ENCODE measurements at places on chromosomes 2 and 18.

- H3K27ac ChIP-seq = no peak overlapping the region
- H3K27me3 ChIP-seq = peaks cover 59% of the 10 kb centered on the region
- H3K4me1 ChIP-seq = peaks cover 30% of the 10 kb centered on the region
- H3K36me3 ChIP-seq = no peaks in the 10 kb centered on the region
- no peak overlapping the region for H3K4me3 ChIP-seq
- DNase-seq = no peak
Observed at GRCh38 chr2:240646176-240646899, 21.1 kb downstream of the GPR35 start.

DNA sequence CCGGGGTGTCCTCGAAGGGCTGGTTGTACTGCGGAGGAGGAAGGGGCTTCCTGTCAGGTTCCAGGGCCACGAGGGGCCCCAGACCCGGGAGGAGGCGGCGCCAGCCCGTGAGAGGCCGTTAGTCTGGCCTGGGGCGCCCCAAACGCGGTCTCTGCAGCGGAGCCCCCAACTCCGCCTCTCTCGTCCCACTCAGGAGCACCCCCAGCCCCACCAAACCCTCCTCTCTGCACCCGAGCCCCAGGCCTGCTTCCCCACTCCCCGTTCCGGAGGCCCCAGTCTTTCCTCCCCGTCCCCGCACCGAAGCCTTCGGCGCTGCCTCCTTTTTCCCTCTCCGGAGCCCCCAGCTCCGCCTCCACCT lies 473 bp downstream of the HJURP start:
- H3K36me3 ChIP-seq = peaks cover 23% of the 10 kb centered on the region
- H3K27me3 ChIP-seq = peaks cover 3% of the 10 kb centered on the region
- peak overlapping the region; percentile 98 for H3K4me3 ChIP-seq
- DNase-seq = no peak
- peak overlapping the region; percentile 59 for H3K27ac ChIP-seq

DNA sequence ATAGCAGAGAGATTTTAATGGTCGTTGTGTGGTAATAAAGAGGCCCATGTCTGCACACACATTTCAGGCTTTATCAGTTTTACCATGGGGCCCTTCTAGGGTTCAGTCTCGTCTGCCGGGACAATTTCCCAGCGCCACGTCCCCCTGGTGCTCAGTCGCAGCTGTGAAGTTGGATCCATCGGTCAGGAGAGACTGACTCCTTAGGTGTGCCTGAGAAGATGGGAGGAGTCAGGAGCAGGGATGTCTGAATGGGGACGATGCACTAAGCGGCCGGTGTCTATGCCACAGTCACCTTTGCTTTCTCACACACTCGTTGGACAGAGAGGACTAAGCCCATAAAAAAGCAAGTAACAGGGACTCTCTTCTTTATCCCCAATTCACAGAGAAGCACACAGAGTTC lies 71.4 kb downstream of the TWIST2 start:
- no peak overlapping the region for H3K27ac ChIP-seq
- peaks cover 28% of the 10 kb centered on the region for H3K27me3 ChIP-seq
- no peak for DNase-seq
- no peaks in the 10 kb centered on the region for H3K36me3 ChIP-seq
- peaks cover 38% of the 10 kb centered on the region for H3K4me1 ChIP-seq

- H3K4me3 ChIP-seq = no peak overlapping the region
- H3K36me3 ChIP-seq = peaks cover 23% of the 10 kb centered on the region
- H3K27me3 ChIP-seq = no peaks in the 10 kb centered on the region
- H3K27ac ChIP-seq = peak overlapping the region; percentile 83
- no peak for DNase-seq
Observed at GRCh38 chr2:74026687-74027241, 42.1 kb downstream of the TET3 start.

DNA sequence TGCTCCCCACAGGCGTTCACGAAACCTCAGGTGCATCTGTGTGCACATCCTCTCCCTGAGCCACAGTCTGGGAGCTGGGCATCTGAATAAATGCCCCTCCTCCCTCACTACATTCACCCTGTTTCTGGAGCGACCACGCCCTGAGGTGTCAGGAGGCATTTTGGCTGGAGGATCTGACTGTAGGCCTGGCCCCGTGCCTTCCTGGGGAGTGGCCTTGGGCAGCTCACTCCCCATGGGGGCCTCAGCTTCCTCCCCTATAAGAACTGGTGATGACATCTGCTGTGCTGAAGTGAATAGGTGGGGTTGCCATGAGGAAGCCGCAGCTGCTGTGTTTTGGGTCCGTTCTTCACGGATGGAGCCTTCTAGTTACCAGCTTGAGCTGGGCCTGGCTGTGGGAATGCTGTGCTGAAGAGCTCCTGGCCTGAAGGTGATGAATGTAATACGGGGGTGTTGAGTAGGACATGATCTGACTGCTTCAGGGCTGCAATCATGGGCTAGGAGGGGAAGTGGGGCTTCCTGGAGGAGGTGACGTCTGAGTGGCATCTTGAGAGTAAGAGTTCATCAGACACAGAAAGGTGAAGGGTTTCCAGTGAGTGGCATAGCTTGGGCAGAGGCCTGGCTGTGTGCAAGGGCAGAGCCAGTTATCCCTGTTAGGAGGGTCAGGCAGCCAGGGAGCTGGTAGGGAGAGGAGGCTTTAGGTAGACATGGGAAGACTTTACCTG lies 58.2 kb downstream of the GLI2 start:
- H3K4me3 ChIP-seq = no peak overlapping the region
- peaks cover 53% of the 10 kb centered on the region for H3K27me3 ChIP-seq
- no peak overlapping the region for H3K27ac ChIP-seq
- DNase-seq = no peak

- no peaks in the 10 kb centered on the region for H3K36me3 ChIP-seq
- peak overlapping the region; percentile 64 for H3K4me3 ChIP-seq
- no peak overlapping the region for H3K27ac ChIP-seq
- H3K4me1 ChIP-seq = peaks cover 42% of the 10 kb centered on the region
Observed at GRCh38 chr2:64859312-64860212, 129.6 kb upstream of the SLC1A4 start.

DNA sequence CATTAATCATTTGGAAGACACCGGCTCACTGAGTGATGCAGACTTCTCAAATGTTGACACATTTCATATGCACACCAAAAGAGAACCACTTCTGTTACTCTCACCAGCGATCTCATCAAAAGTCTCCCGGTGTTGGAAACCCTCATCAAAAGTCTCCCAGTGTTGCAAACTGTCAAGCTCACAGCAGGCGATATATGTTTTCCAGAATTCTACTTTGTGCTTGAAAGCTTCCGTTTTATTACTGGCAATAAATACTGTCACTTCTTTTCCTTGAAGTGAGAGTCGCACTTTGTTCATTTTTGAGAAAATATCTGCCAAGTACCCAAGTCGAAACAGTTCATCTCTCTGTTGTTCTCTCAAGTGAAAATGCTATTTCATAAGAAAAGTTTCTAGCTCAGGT lies 20.5 kb downstream of the MLPH start:
- H3K4me1 ChIP-seq = peaks cover 21% of the 10 kb centered on the region
- H3K4me3 ChIP-seq = peak overlapping the region; percentile 4
- no peak overlapping the region for H3K27ac ChIP-seq
- DNase-seq = no peak
- peaks cover 7% of the 10 kb centered on the region for H3K36me3 ChIP-seq
